Cerebellum (tissue), 4 donors: ENCODE measurements at places on chromosomes 2 and 18.

GRCh38 chr2:23346029-23346428 is 39.0 kb upstream of the KLHL29 start:
- DNase-seq = no peak

DNA sequence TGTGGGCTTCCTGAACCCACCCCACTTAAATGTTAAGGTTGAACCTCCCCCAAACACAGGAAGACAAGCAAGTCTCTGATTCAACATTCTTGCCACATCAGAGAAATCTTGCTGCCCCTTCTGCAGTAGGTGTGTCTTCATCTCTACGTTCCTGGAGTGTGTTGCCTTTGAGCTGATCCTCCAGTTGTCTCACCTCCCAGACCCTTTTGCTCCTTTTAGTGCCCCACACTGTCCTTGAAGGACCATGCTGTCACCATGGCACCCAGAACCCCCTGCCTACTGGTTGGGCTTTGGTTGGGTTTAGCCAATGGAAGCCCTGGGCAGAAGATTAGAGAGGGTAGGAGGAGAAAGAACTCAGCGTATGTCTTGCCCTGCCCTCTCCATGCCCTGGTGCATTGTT is 10.7 kb downstream of the CAB39 start:
- no peak for DNase-seq

DNA sequence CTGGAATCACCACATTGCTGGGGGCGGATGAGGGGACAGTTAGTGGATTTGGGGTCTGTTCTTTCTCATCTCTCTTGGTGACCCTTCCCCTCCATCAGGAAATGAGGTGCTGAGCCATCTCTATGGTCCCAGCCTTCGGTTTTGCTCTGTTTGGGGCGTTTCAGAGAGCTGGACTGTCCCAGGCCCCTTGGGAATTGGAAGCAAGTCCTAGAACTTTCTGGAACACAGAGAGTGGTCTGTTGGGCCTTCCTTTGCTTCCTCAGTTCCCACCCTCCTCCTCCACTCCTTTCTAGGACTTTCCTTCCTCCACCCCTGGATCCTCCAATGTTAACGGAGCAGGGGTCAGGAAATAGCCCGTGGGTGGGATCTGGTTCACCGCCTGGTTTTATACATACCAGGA is 17.0 kb downstream of the RRM2 start:
- no peak for DNase-seq

- no peak for DNase-seq
Measured at GRCh38 chr2:85158559-85159273, 25.5 kb downstream of the TCF7L1 start.
